Left lobe of liver (tissue), 2 donors: ENCODE measurements at places on chromosomes 6 and 20. TPM values are rescaled to one million over a fixed set of nuclear protein-coding genes. Genes with fewer than 3 reads are reported as not detected.

Gene KCNG1
- 0.20 TPM for total RNA-seq

Gene TEAD3
- 6.3 TPM for total RNA-seq

DNA sequence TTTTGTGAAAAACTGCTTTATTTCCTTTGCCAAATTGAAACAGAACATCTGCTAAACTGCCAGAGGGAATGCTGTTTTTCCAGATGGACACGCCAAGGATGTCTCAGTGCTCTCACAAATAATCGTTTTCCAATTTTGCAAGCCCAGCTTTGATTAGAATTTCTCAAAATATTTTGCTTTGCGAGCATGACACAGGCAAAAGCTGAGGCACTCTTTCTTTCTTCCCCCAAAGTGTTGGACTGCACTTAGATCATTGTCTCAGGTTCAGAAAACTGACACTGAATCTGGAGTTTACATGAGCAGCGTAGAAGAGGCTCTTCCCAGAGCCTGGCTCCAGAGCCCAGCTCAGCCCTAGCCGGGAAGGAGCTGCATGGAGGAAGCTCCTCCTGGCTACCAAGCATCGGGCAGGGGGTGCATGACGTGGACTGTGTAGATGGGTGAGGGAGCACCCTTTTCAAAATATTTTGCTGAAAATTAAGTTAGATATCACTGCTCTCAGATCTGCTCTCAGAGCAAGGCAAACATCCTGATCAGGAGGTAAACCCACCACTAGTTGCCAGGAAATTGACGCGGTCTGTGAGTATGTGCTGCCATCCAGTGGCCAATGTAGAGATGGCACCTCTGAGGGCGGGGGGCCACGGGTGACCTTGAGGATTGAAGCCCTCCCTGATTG is 107.5 kb downstream of the SLC22A3 start:
- DNase-seq: peak; percentile 65

- DNase-seq: no peak
These were observed 67.4 kb upstream of the BMP2 start for GRCh38 chr20:6699921-6700562.
